ENCODE measurements at places on chromosomes 16 and 17.
A peak's percentile ranks its signal among the peaks of the same experiment; 100 is the strongest.

DNA sequence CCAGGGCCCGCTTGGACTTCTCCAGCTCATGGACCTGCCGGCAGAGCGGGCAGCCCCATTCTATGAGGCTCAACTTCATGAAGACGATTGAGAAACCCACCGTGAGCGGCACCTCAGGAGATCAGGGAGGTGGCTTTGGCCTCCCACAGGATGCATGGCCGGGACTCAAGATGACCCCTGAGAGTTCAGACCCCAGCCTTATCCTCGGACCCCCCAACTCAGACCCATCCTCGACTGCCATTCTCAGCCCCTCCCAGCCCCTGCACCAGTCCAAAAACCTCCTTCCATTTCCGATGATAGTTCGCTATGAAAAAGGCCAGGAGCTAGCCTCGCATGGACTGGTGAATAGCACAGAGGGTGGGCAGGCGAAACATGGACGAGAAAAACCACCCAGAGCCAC, 71.0 kb downstream of the NDE1 start:
- no peak for DNase-seq

GRCh38 chr17:35536664-35537171, 760 bp downstream of the SLFN12L start:
- DNase-seq = peak; percentile 41

DNA sequence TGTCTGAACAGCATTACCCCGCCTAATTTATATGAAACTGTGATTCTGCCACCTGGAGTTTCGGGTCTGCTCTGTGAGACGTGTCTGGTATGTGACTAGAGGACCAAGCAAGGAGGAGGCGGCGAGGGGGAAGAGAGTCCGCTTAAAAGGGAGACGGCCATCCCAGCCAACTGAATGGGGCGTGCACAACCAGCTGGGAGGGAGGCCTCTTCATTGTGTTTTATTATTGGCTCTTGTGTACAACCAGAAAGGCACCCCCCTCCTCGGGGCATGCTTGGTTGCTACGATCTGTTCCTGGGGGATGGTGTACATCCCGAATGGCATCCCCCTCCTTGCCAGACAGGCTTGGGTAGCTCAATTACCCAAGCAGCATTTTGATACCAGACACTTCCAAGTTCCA, 384.5 kb upstream of the SALL1 start:
- no peak for DNase-seq

- no peak for DNase-seq
Observed at GRCh38 chr17:29584452-29585079, 4.9 kb downstream of the GIT1 start.

GRCh38 chr16:67084345-67085028, 25.3 kb upstream of the PHAF1 start:
- no peak for DNase-seq

GRCh38 chr17:18117533-18117932, 9.0 kb downstream of the MYO15A start:
- no peak for DNase-seq

- DNase-seq = no peak
Observed at GRCh38 chr17:47135235-47135634, 53.9 kb downstream of the CDC27 start.

GRCh38 chr17:27651411-27652345, 20.7 kb downstream of the LGALS9 start:
- DNase-seq = peak; percentile 69

DNA sequence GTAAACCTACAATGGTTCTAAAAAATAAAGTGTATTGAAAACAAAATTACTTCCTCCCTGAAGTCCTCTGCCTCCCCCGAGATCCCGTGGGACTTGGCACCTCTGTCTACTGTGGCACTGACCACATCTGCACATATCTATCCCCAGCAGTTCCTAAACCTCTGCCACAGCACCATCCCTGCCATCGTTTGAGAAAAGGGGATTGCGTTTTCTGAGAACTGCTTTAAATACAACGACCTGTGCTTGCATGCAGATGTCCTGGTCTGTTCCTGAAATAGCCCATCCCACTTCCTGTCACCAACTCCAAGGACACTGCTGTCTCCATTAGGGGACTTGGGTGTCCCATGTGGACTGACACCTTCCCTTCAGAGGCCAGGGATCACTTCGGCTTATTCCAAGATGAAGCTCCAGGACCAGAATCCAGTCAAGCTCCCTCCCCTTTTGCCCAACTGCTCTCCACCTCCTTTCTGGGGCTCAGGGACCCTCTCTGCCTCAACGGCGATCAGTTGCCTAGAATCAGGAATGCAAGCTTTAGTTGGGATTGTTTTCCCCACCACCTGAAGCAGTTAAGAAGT, 20.6 kb downstream of the CBLN1 start:
- no peak for DNase-seq

GRCh38 chr17:50028736-50029120, 27.2 kb upstream of the ITGA3 start:
- DNase-seq = no peak

GRCh38 chr17:68634345-68634876, 33.2 kb upstream of the FAM20A start:
- no peak for DNase-seq

- DNase-seq = no peak
Observed at GRCh38 chr16:75660726-75661302, 13.2 kb downstream of the TERF2IP start.

DNA sequence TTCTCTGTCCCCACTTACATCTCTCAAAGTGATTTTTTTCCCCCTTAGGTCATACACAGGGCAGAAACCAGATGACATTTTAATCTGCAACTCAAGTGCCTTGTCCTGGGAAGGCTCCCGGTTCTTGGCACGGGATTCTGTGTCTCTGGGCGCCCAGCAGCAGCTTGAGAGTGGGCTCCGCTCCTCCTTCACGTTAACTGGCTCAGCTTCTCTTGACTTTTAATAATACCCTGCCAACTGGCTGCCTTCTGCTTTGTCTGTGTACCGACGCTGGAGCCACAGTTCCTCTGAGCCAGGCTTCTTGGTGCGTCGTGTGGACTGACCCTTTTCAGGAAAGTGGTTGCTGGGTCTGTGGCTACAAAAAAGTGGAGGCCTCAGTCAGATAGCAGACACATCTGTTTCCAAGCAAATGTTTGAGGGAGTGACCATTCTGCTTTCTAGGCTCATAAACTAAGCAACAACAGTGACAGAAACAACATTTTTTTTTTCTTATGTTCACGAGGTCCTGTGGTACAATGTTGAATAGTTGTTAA, 64.9 kb downstream of the IRF8 start:
- DNase-seq = no peak

- peak; percentile 81 for DNase-seq
Observed at GRCh38 chr17:81513372-81513752, 763 bp upstream of the ACTG1 start.

GRCh38 chr16:50857881-50858280, 116.0 kb downstream of the CYLD start:
- DNase-seq = no peak

DNA sequence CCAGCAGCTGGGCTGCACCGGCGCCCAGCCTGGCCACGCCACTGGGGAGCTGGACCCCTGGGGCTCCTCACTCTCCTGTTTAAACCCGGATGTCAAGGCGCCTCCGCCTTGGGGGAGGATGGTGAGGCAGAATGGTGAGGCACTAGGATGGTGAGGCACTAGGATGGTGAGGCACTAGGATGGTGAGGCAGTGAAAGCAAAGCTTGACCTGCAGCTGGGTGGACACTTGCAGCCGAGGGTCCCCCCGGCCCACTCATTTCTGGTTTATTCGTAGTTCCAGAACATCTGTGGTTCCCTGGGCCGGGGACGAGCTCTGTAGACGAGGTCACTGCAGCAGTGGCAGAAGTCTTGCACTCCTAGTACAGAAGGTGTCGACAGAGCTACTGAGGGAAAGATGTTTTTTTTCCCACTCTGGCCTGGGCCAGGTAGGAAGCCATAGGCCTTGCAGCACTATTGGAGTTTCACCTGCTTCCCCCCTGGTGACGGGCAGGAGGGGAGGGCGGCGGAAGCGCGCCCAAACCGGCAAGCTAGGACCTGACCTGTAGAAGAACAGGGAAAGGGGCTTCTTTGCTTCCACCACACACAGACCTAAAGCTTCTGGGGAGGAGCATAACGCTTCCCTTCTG, 1.1 kb upstream of the HNF1B start:
- DNase-seq = no peak

GRCh38 chr16:82629441-82630027, 2.8 kb downstream of the CDH13 start:
- no peak for DNase-seq

DNA sequence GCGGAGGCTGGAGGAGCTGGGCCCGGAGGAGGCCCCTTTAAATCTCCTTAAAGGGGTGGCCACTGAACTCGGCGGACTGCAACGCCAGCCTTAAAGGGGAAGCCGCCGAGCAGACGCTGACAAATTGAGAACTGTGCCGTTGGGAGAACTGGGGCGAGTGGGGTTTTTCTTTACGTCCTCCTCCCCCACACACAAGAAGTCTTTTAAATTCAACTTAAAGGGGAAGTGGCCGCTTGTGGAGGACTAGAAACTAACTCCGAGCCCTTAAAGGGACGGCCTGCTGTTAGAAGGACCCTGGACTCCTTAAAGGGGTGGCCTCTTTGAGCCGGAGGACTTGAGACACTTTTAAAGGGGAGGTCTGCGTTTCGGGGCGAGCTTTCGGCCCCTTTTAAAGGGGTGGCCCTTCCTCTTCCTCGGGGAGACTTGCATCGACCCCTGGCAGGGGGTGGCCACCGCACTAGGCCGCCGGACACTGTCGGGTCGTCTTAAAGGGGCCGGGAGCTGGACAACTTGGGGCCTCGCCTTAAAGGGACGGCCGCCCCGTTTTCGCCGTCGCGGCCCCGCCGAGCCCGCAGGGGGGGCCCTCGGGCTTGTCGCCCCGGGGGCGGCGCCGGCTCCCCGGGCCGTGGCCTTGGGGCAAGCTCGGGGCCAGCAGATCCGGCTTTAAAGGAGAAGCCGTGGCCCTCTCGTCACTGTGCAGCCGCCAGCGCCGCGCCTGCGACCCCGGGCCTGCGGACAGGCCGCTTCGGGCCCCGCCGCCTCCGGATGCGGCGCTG, 688 bp downstream of the FBRS start:
- no peak for DNase-seq

GRCh38 chr16:81718637-81719036, 60.5 kb upstream of the PLCG2 start:
- DNase-seq = no peak

DNA sequence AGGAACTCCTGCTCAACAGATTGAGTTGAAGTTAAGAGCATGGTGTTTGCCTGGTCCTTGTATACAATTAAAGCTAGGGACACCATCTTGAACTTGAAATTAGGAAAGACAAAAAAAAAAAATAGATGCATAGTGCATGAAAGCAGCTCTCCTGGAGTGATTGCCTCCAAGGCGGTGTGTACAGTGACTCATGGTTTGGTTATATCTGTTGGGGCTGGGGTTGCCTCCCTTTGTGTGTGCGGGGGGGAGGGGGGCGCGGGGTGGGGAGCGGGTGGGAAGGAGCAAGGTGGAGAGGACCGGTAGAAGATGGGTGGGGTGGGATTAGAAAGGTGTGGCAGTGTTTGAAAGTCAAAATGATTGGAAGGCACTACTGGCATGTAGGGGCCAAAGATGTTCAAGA, 3.4 kb downstream of the TMED6 start:
- DNase-seq = no peak

DNA sequence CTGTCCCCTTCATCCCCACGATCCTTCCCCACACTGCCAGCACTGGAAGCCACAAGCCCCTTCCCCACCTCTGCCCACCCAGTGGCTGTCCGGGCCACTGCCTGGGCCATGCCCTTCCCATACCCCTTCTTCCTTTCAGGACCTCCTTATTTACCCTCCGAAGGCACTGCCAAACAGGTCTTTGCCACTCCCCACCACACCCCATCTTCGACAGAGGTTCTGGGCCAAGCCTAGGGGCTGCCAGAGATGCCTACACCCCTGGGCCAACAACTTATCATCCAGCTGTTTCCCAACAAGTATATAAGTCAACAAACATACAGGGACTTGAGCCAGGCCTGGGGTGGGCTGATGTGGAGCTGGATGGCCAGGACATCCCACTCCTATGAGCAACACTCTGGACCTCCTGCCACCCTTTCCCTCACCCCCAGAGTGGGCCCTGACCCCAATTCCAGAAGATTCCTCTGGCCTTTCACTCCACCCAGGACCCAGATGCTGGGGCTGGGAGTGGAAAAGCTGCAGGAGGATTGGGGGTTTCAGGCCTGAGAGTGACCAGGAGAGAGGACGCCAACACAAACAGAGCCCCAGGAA, 1.5 kb upstream of the PPP1R1B start:
- DNase-seq = no peak

DNA sequence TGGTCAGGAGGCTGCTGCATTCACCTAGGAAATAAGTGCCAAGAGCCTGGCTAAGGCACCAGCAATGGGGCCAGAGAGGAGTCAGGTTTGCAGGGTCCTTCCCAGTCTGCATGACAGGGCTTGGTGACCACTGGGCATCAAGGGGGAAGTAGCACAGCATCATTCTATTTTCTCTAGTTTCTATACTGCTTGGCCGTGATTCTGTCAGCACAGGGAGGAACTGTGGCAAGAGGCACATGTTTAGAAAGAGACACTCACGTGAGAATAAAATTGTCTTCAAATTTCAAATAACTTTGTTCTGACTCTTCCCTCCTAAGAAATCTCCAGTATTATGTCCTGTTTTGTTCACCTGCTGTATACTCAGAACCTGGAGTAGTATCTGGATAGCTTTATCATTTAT, 37.8 kb downstream of the ERN1 start:
- DNase-seq = no peak

DNA sequence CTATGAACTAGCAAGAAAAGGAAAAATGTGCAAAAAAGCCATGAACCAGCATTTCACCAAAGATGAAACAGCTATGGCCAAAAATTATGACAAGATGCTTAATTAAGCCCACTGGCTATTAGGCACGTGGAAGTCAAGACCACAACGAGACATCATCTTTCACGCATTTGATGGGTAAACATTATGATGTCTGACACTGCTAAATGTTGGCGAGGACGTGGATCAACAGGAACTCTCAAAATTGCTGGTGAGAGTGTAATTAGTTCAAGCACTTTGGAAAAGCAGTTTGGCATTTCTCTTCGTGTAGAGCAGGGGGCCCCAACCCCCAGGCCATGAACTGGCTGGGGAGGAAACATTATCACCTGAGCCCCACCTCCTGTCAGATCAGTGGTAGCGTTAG, 39.6 kb upstream of the ADGRG1 start:
- no peak for DNase-seq

- DNase-seq = no peak
Observed at GRCh38 chr16:4663465-4663776, 29.9 kb upstream of the NUDT16L1 start.

- no peak for DNase-seq
Observed at GRCh38 chr17:27429666-27430382, 26.4 kb upstream of the KSR1 start.

GRCh38 chr17:61574542-61575351, 16.3 kb downstream of the NACA2 start:
- DNase-seq = no peak

- no peak for DNase-seq
Observed at GRCh38 chr17:5238333-5238732, 3.7 kb upstream of the SCIMP start.

GRCh38 chr17:80064696-80065095, 28.3 kb downstream of the CCDC40 start:
- no peak for DNase-seq
